ENCODE measurements at places on chromosomes 13 and 19.

DNA sequence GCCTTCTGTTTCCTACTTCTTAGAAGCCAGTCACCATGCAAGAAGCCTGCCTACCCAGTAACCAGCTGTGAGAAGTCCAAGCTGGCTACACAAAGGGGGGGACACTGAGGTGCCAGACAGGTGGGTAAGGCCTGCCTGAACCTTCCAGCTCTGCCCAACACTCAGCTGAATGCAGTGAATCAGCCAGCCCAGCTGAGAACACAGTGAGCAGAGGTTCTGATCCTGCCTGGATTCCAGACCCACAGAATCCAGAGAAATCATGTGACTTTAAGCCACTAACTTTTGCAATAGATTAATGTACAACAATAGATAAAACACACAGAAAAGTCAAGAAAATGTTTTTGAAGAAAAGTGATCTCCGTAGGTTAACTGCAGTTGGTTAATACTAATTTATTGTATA lies 151.7 kb downstream of the EFNB2 start:
- no peak for DNase-seq

GRCh38 chr13:104796581-104796980 lies 1730.4 kb upstream of the SLC10A2 start:
- DNase-seq, result no peak

DNA sequence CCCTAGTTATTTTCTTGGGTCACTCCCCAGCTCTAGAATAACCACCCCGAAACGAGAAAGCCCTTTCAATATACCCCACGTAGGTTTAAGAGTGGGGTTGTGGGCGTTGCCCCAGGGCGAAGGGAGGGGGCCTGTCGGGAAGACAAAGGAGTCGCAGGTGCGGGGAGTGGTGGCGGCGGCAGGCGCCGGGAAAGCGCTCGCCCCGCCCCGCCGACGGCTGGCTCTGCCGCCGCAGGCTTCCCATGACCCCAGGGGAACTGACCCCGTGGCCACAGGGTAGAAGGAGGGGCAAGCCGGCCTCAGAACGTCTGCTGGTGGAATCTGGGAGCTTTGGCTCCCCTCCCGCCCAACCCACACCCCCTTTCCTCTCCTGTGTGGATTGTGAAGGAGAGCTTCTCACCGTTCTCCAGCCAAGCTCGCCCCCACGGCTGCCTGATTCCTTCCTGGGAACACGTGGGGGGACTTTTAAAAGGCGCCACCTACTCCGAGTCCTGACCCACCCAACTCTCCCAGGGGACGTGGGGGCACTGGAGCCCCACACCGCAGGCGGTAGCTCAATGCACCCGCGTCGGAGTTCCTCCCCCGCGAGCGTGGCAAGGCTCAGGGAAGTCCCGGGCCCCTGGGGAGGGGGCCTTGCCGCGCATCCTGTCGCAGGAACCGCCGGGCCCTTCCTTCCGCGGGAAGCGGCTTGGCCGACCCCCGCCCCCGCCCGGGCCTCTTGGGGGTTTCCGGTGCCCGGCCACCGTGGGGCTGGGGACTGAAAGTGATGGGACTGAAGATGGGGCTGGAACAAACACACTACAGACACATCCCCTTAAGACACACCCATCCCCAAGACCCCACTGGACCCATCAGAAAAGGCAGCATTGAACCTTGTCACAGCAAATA lies 5.5 kb downstream of the IER2 start:
- peak; percentile 71 for DNase-seq

- no peak for DNase-seq
Measured at GRCh38 chr19:33830264-33830663, 33.6 kb downstream of the KCTD15 start.

GRCh38 chr13:21530656-21531055 lies 71.6 kb upstream of the ZDHHC20 start:
- DNase-seq, result no peak

GRCh38 chr13:86572115-86572514 lies 772.9 kb upstream of the SLITRK6 start:
- DNase-seq, result no peak
